Activated CD4-positive, alpha-beta T cell treated with anti-CD3 and anti-CD28 coated beads, Interleukin-2, Interleukin-6, amounts not matched to agents 100 ng/mL and 50 ng/mL, durations not matched to agents 16 hours and 8 hours (primary cell): ENCODE measurements at places on chromosomes 2 and 18.

DNA sequence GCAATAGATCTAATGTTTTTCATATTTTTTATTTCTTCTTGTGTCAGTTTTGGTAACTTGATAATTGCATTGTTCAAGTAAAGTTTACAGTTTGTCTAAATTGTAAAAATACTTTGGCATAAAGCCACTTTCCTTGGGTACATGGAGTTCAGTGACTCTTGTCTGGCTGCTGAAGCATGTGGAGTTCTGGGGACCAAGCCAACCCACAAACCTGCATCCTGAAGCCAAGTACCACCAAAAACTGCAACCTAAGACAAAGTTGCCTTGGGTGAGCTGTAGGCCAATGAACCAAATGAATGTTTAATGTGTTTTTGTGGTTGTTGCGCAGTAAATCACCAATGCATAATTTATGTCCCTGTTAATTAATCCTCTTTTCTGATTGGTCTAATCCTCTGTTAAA, 872.6 kb downstream of the BCL11A start:
- DNase-seq = no peak

- DNase-seq = no peak
Measured at GRCh38 chr18:42545825-42546224, 569.7 kb downstream of the RIT2 start.

- DNase-seq = no peak
Measured at GRCh38 chr2:2582998-2583545, 252.0 kb upstream of the MYT1L start.

- no peak for DNase-seq
Measured at GRCh38 chr2:43356774-43357173, 130.4 kb upstream of the ZFP36L2 start.

GRCh38 chr2:209472112-209472832, 48.4 kb downstream of the MAP2 start:
- no peak for DNase-seq

DNA sequence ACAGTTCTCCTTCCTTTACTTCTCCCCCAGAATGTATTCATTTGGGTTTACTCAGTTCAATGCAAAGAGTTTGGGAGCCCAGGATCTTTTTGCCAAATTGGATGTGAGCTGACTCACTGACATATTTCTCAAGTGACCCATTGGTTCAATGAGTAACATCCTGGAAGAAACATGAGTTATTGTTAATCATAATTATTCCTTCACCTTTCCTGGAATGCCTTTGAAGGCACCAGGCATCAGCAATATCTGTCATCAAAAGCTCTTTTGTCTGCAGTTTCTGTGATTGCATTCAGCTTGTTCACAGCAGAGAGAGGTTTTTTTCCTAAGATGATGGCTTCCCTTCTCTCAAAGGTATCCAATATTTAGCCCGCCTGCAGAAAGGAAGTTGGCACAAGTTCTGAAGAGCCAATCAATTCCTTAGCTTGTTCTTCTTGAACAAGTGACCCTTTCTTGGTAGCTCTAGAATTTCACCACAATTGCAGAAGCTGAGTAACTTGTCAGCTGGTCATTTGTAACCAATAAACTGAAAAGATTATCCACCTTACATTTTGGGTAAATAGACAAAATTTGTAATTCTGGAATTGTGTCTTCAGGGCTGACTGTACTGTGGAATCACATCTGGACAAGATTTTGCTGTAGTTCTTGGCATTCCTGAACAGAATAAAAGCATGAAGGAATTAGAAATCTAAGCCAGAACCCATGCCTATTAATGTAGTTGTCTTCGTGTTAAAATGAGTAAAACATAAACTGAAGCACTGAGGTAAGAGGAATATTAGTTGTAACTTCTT, 72.2 kb upstream of the TMEM17 start:
- DNase-seq = no peak

- no peak for DNase-seq
Measured at GRCh38 chr2:183799761-183800160, 675.5 kb downstream of the NUP35 start.

DNA sequence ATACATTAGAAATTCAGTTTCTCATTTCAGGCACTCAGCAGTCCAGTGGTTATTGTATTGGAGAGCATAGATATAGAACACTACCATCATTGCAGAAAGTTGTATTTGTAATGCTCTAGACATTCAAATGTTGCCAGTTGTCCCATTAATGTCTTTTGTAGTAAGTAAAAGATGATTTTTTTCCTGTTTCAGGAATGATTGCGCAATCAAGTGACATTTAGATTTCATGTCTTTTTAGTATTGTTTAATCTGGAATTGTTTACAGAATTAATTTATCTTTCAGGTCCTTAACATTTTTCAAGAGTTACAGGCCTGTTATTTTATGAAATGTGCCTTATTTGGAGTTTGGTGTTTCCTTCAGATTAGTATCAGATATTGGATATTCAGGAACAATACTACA, 134.7 kb downstream of the MSTN start:
- no peak for DNase-seq

- DNase-seq = no peak
Measured at GRCh38 chr2:181626671-181627070, 30.2 kb downstream of the CERKL start.
